ENCODE measurements at places on chromosomes 5 and 9.
A peak's percentile ranks its signal among the peaks of the same experiment; 100 is the strongest.

GRCh38 chr9:96858670-96859069 is 4.4 kb upstream of the ZNF782 start:
- no peak for DNase-seq

DNA sequence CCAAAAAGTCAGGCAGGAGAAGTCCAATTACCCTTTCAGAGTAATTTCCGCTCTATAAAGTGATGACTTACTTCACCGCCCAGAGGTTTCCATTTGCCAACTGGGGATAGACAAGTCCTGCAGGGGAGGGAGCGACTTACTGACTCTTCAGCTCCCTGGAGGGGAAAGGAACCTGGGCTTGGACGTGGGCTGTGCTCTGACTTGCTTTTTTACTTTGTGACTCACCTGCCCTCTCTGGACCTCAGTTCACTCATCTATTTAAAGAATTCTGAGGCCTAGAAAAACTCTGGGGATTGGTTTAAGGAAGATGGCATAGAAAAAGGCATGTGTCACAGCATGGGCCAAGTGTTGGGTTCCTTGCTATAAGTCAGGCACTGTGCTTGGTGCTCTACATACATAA is 180.4 kb upstream of the TRIM32 start:
- no peak for DNase-seq

DNA sequence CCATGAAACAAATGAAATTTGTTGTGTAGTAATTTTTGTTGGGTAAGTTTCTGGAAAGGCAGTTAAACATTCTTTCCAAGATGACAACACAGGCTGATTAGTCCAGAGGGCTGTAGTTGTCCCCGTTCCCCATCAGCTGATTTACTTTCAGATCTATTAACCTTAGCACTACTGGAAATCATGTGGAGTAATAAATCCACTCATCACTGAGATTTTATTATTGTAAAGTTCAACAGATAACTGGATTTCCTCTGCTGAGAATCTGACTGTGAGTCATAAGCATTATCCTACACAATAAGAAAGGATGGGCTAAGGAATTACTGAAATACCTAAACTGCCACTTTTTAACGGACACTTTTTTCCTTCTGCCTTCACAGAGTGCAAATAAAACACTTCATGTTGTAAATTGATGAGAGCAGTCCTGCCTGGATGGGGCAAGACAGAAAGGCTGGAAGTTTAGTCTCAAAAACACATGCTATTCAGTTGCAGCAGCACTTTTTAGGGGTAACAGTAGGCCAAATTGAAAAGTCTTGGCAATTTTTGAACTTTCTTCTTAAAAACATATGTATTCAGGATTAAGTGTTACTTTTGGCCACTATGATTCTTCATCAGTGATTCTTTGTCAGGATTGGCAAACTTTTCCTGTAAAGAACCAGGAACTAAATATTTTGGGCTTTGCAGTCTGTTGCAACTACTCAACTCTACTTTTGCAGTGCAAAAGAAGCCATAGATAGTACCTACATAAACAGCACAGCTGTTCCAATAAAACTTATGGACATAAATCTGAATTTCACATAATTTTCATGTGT is 7.0 kb downstream of the STOM start:
- DNase-seq, result peak; percentile 79

GRCh38 chr5:91168859-91169258 is 214.3 kb downstream of the ARRDC3 start:
- no peak for DNase-seq

DNA sequence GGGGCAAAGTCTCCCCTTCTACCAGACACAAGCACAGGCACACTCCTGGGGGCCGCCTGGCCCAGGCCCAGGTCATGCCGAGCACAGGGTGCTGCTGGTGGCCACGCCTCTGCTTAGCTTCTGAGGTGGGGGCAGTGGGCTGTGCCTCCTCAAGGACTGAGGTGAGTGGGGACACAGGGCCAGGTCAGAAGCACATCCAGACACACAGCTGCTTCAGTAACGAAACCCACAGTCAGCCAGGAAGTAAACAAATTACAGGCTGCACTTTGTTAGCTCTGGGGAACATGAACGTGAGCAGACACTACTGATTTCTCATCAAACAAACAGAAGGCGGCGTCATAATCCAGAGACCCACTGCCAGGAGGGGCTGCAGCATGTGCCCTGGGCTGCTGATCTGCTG is 192.4 kb downstream of the HSPA4 start:
- no peak for DNase-seq

Measured in adipocyte (in vitro differentiated cells).